Spleen (tissue), 13 donors: ENCODE measurements at places on chromosomes 1 and 21. TPM values are rescaled to one million over a fixed set of nuclear protein-coding genes. Genes with fewer than 3 reads are reported as not detected.

DNA sequence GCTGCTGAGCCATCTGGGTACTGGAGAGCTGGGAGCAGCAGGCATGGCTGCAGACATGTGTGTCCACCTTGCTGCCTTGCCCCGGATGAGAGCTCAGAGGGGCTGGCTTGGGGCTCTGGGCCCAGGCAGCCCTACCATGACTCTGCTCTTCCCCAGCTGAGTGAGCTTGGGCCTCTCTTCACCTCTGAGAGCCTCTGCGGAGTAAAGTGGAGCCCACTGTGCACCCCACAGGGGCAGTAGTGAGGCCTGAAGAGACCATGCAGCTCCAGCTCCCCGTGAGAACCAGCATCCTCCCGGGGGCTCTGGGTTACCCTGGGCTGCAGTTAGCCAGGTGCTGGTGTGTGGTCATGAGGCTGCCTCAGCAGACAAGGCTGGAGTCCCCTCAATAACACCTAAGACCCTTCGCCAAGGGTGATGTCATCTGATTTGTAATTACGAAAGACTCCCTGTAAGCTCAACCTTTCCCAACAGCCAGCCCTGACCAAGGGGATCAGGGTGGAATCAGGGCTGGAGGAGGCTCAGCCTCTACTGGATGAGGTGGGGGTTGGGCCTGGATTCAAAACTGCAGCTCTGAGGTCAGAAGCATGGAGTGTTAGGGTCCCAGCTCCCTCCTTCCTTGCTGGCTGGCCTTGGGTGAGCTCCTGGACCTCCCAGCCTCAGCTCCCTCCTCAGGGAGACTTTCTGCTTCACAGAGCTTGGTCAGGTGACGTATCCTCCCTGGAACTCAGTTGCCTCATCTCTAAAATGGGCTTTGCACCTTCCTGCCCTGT lies 308.0 kb downstream of the MATN1 start:
- no peaks in the 10 kb centered on the region for H3K36me3 ChIP-seq
- no peak overlapping the region for H3K27ac ChIP-seq
- no peak for DNase-seq
- no peak overlapping the region for H3K4me3 ChIP-seq

- H3K27me3 ChIP-seq, result no peaks in the 10 kb centered on the region
- no peak overlapping the region for H3K4me3 ChIP-seq
- H3K27ac ChIP-seq, result no peak overlapping the region
- H3K36me3 ChIP-seq, result no peaks in the 10 kb centered on the region
Observed at GRCh38 chr1:25472471-25472870, 41.8 kb downstream of the MACO1 start.

The UBIAD1 gene
- polyA plus RNA-seq, result 9.7 TPM

The SPRR1B gene
- polyA plus RNA-seq, result 1.2 TPM

The PEAR1 gene
- 6.2 TPM for polyA plus RNA-seq

- H3K36me3 ChIP-seq, result no peaks in the 10 kb centered on the region
- H3K4me3 ChIP-seq, result no peak overlapping the region
- no peaks in the 10 kb centered on the region for H3K4me1 ChIP-seq
- H3K27ac ChIP-seq, result peak overlapping the region; percentile 41
Observed at GRCh38 chr1:93636712-93637111, 44.9 kb downstream of the BCAR3 start.

DNA sequence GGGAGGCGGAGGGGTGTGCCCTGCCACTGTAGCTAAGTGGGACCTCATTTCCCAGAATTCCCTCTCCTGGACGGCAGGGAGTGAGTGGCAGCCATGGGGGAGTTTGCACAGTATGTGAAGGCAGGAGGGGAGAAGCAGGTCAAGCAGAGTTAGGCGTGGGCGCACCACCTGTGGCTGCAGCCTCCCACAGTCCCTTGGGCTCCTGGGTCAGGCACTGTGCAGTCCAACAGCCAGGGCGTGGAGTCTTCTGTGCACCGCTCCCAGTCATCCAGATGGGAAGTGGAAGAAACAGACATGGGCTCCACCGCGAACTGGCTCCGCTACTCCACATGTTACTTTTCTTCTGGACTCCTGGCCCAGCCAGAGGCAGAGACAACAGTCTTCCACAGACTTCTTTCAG lies 85.4 kb upstream of the TIAM1 start:
- H3K36me3 ChIP-seq, result no peaks in the 10 kb centered on the region
- DNase-seq, result no peak
- no peak overlapping the region for H3K27ac ChIP-seq
- H3K4me1 ChIP-seq, result no peaks in the 10 kb centered on the region
- H3K4me3 ChIP-seq, result no peak overlapping the region

DNA sequence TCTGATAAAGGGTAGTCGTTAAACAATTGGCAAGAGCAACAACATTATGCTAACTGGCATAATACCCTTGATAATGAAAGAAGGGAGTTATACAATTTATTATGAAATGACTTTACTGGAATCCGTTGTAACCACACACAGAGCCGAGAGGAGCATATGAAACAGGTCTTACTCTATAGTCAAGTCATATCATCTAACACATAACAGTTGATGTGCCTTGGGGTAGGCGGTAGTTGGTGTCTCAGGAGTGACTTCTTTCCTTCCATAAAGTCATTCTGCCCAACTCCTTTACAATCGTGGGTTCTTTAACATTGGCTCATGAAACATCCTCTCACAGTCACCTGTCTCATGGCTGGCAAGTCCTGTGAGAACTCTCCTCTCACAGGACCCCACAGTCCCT lies 225.2 kb downstream of the LTN1 start:
- no peaks in the 10 kb centered on the region for H3K4me1 ChIP-seq
- H3K36me3 ChIP-seq, result no peaks in the 10 kb centered on the region
- H3K27ac ChIP-seq, result no peak overlapping the region
- no peak for DNase-seq

DNA sequence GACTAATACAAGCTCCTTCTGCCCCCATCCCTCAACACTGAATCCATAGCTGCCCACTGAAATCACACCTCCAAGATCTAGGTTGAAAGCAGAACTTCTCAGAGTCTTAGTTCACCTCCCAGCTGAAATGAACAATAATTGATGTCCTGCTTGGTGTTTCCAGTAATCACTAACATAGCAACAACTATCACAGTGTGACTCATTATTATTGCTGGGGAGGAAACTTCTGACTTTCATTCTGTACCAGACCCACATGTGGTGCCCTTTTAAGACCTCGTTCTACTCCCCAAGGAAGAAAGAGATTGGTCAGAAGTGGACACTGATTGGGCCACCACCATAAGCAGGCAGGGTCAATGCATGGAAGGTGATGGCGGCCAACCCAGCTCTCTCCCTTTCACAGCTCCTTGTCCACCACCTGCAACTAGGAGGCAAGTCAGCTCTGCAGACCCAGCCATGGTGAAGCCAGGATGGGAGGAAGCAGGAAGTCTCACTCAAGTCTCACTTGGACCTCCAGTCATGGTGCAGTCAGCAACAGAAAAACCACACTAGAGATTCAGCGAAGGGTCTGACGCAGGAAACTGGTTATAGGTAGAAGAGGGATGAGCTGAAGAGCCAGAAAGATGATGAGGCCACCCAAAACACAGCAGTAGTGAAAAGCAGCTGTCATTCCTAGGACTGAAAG lies 720.2 kb downstream of the PTPRU start:
- no peak overlapping the region for H3K27ac ChIP-seq
- peaks cover 22% of the 10 kb centered on the region for H3K27me3 ChIP-seq
- no peaks in the 10 kb centered on the region for H3K4me1 ChIP-seq
- H3K4me3 ChIP-seq, result no peak overlapping the region

The IFI44 gene
- 107 TPM for polyA plus RNA-seq

GRCh38 chr1:119483441-119484200 lies 23.4 kb upstream of the HSD3B1 start:
- H3K27ac ChIP-seq, result no peak overlapping the region
- no peaks in the 10 kb centered on the region for H3K27me3 ChIP-seq
